ENCODE measurements at places on chromosomes 7 and 10. TPM values are rescaled to one million over a fixed set of nuclear protein-coding genes. Genes with fewer than 3 reads are reported as not detected.

- no peaks in the 10 kb centered on the region for H3K4me1 ChIP-seq
- H3K27ac ChIP-seq = no peak overlapping the region
- H3K4me3 ChIP-seq = no peak overlapping the region
- H3K36me3 ChIP-seq = no peaks in the 10 kb centered on the region
These were observed 25.0 kb upstream of the C1GALT1 start for GRCh38 chr7:7157177-7157886.

DNA sequence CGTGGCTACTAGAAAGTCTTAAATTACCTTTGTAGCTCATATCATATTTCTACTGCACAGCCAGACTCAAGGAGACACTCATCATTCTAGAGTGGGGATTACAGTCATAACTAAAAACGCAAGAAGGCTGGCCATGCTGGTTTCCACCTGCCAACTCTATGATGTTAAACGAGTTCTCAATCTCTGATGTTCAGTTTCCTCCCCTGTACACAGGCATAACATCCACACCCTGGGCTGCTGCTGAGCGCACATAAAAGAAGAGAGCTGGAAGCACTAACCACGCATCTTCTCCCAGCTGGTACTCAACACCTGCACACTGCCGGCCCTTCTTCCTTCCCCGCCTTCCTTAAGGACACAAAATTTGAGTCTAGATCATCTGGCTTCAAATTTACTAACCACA lies 60.5 kb downstream of the SORBS1 start:
- H3K36me3 ChIP-seq = no peaks in the 10 kb centered on the region
- H3K4me3 ChIP-seq = no peak overlapping the region
- no peaks in the 10 kb centered on the region for H3K4me1 ChIP-seq
- no peaks in the 10 kb centered on the region for H3K27me3 ChIP-seq

DNA sequence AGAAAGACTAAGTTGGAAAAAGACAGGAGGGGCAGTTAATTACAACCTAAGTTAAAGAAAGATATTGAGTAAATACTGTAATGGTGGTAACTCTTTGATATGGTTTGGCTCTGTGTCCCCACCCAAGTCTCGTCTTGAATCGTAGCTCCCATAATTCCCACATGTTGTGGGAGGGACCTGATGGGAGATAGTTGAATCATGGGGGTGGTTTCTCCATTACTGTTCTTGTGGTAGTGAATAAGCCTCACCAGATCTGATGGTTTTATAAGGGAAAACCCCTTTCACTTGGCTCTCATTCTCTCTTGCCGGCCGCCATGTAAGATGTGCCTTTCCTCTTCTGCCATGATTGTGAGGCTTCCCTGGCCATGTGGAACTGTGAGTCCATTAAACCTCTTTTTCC lies 143.8 kb downstream of the GRK5 start:
- H3K4me1 ChIP-seq = peaks cover 16% of the 10 kb centered on the region
- H3K36me3 ChIP-seq = no peaks in the 10 kb centered on the region
- no peak overlapping the region for H3K4me3 ChIP-seq
- no peak for DNase-seq
- H3K27me3 ChIP-seq = no peaks in the 10 kb centered on the region

GRCh38 chr7:39399986-39400385 lies 166.2 kb upstream of the YAE1 start:
- H3K36me3 ChIP-seq = no peaks in the 10 kb centered on the region
- peaks cover 6% of the 10 kb centered on the region for H3K27me3 ChIP-seq
- no peak overlapping the region for H3K27ac ChIP-seq
- no peak overlapping the region for H3K4me3 ChIP-seq
- no peaks in the 10 kb centered on the region for H3K4me1 ChIP-seq

- peak; percentile 63 for DNase-seq
- no peak overlapping the region for H3K4me3 ChIP-seq
- peaks cover 16% of the 10 kb centered on the region for H3K27me3 ChIP-seq
- no peaks in the 10 kb centered on the region for H3K36me3 ChIP-seq
These were observed 30.6 kb downstream of the TLX1 start for GRCh38 chr10:101161494-101162299.

DNA sequence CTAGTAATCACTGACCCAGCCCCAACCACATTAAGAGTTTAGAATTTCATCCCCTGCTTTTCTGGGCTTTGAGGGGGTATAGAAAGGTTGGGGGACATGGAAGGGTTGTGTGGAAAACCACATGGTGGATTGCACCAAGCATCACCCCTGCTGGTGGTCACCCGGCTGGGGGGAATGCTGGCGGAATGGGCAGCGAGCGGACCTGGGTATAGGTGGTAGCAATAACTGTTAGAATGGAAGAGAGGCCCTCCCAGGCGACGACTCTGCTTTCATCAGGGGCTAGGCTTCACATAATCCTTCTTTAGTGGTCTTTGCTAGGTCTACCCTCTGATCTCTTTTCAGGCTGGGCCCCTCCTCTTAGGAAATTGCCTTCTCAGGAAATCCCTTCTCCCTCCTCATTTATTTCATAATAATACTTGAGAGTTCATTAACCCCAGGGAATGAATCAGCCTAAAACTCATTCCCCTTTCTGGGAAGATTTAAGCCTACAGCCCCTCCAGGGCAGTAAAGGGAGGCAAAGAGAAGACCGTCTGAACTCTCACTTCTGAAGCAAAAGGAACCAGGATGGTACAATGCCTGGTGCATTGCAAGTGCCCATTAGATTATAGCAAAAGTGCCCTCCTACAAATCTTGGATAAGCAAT lies 90.7 kb upstream of the LEP start:
- DNase-seq = no peak
- no peaks in the 10 kb centered on the region for H3K36me3 ChIP-seq
- H3K27me3 ChIP-seq = peaks cover 4% of the 10 kb centered on the region
- H3K27ac ChIP-seq = no peak overlapping the region

DNA sequence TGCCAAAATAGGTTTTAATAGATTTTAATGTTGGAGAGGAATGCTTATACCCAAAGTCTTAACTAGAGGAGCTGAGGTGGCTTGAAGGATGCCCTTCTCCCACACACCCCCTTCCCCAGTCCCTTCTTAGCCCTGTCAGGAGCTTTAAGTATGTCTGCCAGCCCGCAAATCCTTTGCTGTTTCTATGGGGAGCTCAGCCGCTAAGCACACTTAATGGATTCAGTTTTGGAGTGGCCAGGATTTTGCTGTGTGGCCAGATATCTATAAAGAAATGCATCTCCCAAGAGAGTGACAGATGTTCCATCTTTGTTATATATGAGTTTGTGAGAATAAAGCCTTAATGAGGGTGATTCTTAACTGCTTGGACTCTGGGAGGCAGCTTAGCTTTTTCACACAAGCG lies 152.9 kb upstream of the ZNF32 start:
- no peak overlapping the region for H3K27ac ChIP-seq
- H3K27me3 ChIP-seq = no peaks in the 10 kb centered on the region
- DNase-seq = no peak
- no peaks in the 10 kb centered on the region for H3K36me3 ChIP-seq
- H3K4me1 ChIP-seq = no peaks in the 10 kb centered on the region

- peaks cover 21% of the 10 kb centered on the region for H3K36me3 ChIP-seq
- DNase-seq = peak; percentile 28
- no peak overlapping the region for H3K27ac ChIP-seq
- H3K4me3 ChIP-seq = no peak overlapping the region
- peaks cover 30% of the 10 kb centered on the region for H3K4me1 ChIP-seq
- no peaks in the 10 kb centered on the region for H3K27me3 ChIP-seq
These were observed 7.1 kb downstream of the NUDT1 start for GRCh38 chr7:2248984-2249694.

- H3K4me1 ChIP-seq = peaks cover 29% of the 10 kb centered on the region
- H3K36me3 ChIP-seq = no peaks in the 10 kb centered on the region
- H3K27me3 ChIP-seq = peaks cover 24% of the 10 kb centered on the region
- no peak overlapping the region for H3K27ac ChIP-seq
These were observed 1.5 kb downstream of the RET start for GRCh38 chr10:43078175-43078985.

DNA sequence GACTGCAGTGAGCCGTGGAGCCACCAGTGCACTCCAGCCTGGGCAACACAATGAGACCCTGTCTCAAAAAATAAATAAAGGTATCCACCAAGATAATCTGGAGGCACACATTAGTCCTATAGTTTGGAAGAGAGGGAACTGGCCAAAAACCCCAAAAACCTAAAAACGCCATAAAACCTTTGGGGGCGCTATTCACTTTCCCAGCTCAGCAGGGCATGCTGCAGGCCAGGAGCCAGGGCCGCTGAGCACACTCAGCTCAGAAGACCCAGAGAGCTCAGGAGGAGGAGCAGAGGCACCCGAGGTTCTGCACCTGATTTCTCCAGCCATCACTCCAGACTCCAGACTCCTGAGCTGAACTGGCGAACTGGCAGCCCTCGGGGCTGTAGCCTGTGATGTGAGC lies 167.2 kb upstream of the IMMP2L start:
- H3K27me3 ChIP-seq = no peaks in the 10 kb centered on the region
- no peak overlapping the region for H3K4me3 ChIP-seq
- H3K36me3 ChIP-seq = no peaks in the 10 kb centered on the region
- H3K27ac ChIP-seq = no peak overlapping the region
- DNase-seq = no peak

AOAH gene
- total RNA-seq = 13.4 TPM

SLC13A1 gene
- total RNA-seq = not detected
